ENCODE measurements at places on chromosomes 13 and 19.

DNA sequence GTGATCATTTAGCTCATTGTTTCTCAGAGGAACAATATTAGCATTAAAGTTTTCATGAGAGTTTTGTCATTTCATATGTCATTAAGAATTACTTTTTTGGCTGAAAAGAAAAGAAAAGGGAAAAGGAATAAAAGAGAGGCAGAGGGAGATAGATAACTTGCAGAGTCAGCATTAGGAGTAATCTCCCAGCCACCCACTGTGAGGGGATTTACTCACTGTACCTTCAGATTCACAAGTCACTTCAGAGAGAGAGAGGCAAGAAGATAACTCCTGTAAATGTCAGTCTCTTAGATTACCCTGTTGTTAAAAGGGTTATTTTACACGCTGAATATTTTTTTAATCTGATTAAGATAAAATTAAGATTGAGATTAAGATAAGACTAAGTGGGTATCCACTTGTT is 125.2 kb downstream of the POU4F1 start:
- DNase-seq: no peak

- DNase-seq: no peak
These were observed 10.9 kb downstream of the MIR17HG start for GRCh38 chr13:91358387-91358782.

GRCh38 chr19:10184636-10185035 is 10.1 kb downstream of the DNMT1 start:
- no peak for DNase-seq

- no peak for DNase-seq
These were observed 10.4 kb upstream of the TBC1D4 start for GRCh38 chr13:75492389-75492788.

- DNase-seq: no peak
These were observed 6.1 kb upstream of the CYP4F22 start for GRCh38 chr19:15502264-15502663.

- DNase-seq: no peak
These were observed 2.6 kb upstream of the TSHZ3 start for GRCh38 chr19:31351855-31352195.

DNA sequence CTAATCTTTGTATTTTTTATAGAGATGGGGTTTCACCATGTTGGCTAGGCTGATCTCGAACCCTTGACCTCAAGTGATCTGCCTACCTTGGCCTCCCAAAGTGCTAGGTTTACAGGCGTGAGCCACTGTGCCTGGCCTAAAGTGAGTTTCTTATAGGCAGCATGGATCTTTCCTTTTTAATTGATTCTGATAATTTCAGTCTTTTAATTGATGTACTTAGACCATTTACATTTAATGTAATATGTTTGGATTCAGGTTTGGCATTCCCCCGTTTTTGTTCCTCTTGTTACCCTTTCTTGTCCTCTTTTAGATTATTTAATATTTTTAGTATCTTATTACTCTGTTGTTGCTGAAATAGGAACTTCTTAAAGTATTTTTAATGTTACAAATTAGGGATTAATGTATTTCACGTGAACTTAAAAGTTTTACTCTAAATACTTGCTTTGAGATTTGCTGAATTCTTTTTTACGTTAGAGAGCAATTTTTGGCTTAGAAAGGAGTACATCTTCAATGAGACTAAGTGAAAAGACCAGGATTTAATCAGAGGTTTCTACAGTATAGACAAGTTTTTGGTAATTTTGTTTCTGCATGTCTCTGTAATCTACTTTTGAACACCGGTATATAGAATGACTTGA is 50.3 kb downstream of the URI1 start:
- no peak for DNase-seq

DNA sequence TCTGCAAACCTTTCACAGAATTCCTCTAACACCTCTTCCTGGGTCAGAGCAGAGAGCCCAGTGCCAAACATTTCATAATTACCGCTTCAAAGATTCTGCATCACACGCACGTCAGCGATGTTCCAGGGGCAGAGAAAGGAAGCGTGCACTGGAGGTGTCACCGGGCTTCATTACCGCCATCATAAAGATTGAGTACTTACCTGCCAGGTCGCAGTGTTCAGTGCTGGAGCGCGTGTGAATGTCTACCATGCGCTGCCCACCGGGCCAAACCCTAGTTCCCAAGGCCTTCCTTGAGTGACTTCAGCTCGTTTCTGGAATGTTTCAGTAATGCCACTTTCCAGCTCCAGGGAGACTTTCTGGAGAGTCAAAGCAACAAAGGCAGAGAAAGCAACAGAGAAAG is 104.4 kb downstream of the ZDHHC20 start:
- no peak for DNase-seq

DNA sequence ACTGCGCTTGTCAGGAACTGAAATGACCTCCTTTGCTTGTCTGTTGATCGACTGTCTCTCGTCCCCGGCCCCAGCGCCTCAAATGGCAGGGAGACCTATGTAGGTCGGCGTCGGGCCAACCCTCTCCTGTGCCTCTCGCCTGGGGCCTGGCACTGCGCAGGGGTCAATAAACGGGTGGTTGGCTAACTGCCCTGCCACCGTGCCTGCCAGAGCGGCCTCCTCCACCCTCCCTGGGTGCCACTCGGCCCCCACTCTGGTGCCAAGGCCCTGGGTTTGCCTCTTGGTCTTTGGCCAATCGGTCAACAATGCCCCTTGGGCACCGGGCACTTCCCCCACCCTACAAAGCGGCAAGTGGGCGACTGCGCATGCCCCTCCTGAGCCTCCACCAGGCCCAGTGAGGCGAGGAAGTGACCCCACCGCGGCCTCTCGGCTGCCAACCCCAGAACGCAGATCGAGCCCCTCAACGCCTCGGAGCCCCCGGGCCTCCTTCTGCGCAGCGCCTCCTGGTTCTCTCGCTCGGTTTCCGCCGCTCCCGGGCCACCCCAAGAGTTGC is 1.1 kb downstream of the KEAP1 start:
- peak; percentile 77 for DNase-seq

GRCh38 chr13:109608059-109608458 is 178.3 kb downstream of the IRS2 start:
- DNase-seq: no peak

All from hematopoietic multipotent progenitor cell treated with erythropoietin and hydrocortisone succinate and interleukin-3 and kit ligand, for 17 days (in vitro differentiated cells).